ENCODE measurements at places on chromosomes 5 and 9.

GRCh38 chr9:27328483-27328882 is 31.5 kb upstream of the EQTN start:
- DNase-seq: no peak

GRCh38 chr9:91084896-91085516 is 276.7 kb downstream of the AUH start:
- DNase-seq: no peak

GRCh38 chr5:171469326-171469725 is 49.9 kb downstream of the FGF18 start:
- DNase-seq: no peak

DNA sequence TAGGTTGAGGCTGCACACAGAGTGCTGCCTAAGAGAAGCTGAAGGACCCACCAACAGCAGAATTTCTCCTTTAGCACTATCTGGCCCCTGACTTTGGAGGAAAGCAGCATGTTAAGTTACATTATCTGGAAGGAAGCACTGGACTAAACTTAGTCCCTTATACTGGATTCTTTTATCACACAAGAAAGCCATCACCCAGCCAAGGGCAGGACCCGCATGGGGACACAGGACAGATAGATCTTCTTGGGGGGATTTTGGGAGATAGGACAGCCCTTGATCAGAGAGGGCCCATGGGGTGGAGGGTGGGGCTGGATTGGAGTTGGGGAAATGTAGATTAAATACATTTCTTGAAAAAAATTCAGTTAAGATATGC is 14.4 kb downstream of the ANKRD33B start:
- DNase-seq: no peak

GRCh38 chr9:89869793-89870580 is 265.2 kb downstream of the GADD45G start:
- no peak for DNase-seq

DNA sequence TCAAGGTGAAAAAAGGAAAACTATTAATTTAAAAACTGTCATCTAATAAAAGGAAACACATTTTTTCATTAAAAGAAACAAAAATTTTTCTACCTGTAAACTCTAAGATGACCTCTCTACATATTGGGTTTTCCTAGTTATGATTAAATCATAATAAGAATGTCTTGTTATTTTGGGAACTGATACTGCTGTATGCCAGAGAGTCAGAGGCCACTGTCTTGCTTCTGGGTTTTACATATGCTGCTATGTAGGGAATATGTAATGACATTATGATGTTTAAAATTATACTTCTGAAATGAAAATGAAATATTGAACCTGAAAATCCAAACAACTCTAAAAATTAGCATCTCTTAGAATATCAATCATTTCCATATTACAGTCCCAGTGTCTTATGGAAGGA is 63.7 kb downstream of the FEM1C start:
- no peak for DNase-seq

- peak; percentile 6 for DNase-seq
Observed at GRCh38 chr5:153425914-153426313, 64.6 kb upstream of the GRIA1 start.
